ENCODE measurements at places on chromosomes 6 and 20.

- DNase-seq, result no peak
These were observed 35.5 kb downstream of the HLA-F start for GRCh38 chr6:29758761-29759160.

- no peak for DNase-seq
These were observed 29.7 kb downstream of the RPP40 start for GRCh38 chr6:4973982-4974745.

GRCh38 chr20:25277051-25277801, 29.3 kb downstream of the PYGB start:
- no peak for DNase-seq

DNA sequence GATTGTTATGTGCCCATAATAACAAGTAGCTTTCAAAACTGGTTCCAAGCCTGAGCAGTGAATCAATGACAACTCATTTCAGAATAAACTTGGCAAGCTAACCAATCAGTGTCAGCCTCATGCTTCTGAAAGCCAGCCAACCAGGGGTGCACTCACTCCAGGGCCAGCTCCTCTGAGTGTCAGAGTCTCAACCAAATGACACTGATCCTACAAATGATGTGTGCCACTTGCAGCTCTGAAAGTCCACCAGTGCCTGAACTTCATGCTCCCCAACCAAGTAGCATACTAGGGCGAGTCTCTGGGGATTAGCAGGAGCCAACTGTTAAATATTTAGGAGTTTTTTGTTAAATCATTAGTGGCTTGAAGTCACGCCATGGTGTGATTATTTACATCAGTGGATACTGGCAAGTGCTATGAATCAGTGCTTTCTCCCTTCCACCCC, 4.5 kb downstream of the IYD start:
- DNase-seq, result no peak

- no peak for DNase-seq
These were observed 29.7 kb upstream of the MDFI start for GRCh38 chr6:41608443-41609151.

- no peak for DNase-seq
These were observed 143.7 kb downstream of the DLL1 start for GRCh38 chr6:170147056-170147787.

GRCh38 chr6:165726965-165727381, 63.9 kb upstream of the PDE10A start:
- no peak for DNase-seq

- DNase-seq, result no peak
These were observed 309.2 kb downstream of the NRN1 start for GRCh38 chr6:5697508-5697907.
